H4 (cell line): ENCODE measurements at places on chromosomes 1 and 21.

DNA sequence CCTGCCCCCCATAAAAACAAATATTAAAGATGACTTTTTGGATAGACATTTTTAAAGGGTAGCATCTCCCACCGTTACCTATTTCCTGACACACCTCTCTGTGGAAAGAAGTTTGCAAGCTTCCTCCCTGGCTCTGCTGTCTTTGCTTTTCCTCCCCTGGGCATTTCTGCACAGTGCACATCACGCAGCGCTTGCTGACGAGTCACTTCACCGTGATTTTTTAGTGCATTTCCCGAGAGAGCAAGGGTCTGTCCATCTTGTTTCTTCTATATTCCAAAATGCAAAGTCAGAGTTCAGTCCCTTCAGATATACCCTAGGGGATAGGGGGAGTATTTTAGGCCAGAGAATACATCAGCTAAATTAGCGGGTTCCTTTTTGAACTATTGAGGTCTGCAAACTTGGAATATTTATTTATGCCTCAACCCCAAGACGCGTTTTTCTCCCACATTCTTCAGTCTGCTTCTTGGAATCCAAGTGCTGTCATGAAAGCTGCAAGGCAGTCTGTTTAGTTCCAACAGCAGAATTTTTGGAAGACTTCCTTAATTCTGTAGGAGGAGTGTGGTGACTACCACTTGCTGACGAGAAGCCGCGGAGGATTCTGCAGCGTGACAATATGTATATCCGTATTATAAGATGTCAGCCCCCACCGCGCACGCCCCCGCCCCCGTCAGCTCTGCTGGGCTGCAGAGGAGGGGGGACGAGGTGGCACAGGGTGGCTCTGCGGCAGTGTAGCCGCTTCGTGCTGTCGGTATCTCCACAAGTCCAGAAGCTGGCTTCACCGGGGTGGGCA is 22.4 kb downstream of the SMYD2 start:
- DNase-seq, result no peak

- DNase-seq, result peak; percentile 79
These were observed 24.1 kb downstream of the SLC26A9 start for GRCh38 chr1:205918955-205919746.

DNA sequence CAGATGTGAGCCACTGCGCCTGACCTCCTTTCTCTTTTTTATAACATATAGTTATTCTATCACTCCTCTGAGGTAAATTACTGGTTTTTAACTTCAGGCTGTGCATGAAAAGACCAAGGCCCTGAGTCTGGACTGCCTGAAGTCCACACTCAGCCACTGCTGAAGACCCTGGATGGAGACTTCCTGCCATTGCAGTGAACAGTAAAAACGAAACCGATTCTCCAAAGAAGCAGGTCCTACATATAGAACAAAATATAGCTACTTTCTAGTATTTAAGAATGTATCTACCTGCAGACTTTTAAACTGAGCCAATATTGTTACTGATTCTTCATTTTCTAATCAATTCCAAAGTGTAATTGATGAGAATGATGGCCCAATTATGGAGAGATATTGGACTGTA is 232.8 kb downstream of the CHRM3 start:
- no peak for DNase-seq

GRCh38 chr1:109441069-109441468 is 14.8 kb upstream of the PSMA5 start:
- no peak for DNase-seq

DNA sequence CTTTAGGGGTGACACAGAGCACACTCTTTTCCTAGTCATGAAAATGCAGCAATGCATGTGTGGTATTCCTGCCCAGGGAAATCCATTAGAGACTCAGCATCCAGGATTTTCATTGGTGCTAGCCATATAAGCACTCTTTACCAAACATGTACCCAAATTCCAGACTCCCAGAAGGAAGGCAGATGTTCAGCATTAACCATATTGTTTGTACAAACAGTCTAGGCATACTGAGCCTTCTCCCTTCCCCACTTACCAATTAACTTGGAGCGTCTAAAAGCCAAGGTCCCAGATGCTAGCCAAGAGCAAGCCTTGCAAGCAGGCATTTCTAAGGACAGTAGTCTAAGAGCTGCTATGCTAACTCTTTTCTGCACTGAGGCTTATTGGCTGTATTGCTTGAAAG is 27.9 kb downstream of the ZBED6 start:
- no peak for DNase-seq

- no peak for DNase-seq
These were observed 5.6 kb upstream of the ADAMTSL4 start for GRCh38 chr1:150543500-150544143.

- DNase-seq, result no peak
These were observed 72.9 kb downstream of the SETD4 start for GRCh38 chr21:35987475-35987874.

- DNase-seq, result no peak
These were observed 93.7 kb upstream of the QSOX1 start for GRCh38 chr1:180061019-180061418.

- DNase-seq, result no peak
These were observed 10.2 kb upstream of the SLC19A2 start for GRCh38 chr1:169495916-169496315.

- DNase-seq, result no peak
These were observed 93.6 kb downstream of the OLFML2B start for GRCh38 chr1:161930064-161930463.

DNA sequence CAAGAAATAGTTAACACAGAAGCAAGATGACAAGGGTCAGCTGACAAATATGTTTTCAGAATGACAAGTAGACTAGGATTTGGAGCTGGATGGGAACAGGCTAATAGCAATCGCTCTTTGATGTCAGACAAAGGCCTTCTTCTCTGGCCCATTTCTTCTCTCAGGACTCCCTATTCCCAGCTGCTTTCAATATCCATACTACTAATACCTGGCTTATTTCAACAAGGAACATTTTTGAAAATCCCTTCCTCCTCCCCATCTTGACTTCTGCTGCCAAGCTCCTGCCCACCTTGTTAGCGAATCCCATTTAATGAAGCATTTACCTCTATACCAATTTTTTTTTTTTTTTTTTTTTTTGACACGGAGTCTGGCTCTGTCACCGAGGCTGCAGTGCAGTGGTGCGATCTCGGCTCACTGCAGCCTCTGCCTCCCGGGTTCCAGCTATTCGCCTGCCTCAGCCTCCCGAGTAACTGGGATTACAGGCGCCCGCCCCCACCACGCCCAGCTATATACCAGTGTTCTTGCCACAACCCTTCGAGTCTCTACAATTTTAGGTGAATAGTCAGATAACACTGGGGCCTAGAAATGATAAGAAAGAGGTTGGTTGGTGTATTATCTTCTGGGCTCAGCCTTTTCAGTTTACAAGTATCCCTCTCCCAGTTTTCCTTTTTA is 68.4 kb downstream of the MACF1 start:
- DNase-seq, result no peak

- DNase-seq, result no peak
These were observed 61.4 kb upstream of the CD34 start for GRCh38 chr1:207972337-207972736.

GRCh38 chr1:12778061-12778460 is 4.5 kb downstream of the PRAMEF12 start:
- DNase-seq, result no peak

DNA sequence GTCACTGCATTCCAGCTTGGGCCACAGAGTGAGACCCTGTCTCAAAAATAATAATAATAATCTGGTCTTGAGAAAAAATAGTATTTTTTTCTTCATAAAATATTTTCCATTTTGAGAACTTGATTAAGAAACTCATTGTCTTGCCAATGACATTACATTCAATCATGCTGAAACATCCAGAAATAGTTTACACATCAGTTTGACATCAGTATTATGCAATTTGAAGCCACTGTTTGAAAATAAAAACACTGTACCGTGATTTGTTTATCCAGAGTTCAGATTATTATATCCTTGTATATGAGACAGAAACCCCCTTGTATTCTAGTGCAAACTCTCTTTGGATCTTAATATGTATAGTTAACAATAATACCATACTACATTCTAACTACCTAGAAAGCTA is 6.9 kb downstream of the FMO2 start:
- no peak for DNase-seq

DNA sequence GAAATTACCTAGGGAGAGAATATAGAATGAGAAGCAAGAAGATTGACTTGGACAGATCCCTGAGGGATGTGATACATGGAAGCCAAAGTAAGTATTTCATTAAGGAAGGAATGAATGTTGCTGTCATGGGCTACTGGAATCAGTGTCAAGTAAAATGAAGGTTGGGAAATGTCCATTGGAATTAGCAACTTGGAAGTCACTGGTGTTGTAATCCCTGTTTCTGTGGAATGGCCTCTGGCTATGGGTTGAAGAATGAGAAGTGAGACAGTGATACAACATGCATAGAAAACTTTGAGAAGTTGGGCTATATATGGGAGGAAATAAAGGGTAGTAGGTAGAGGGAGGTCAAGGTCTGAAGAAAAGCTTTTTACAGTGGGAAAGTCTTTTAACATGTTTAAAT is 54.7 kb downstream of the CCDC18 start:
- DNase-seq, result no peak
